IMR-90 (cell line): ENCODE measurements at places on chromosomes 2 and 18. TPM values are rescaled to one million over a fixed set of nuclear protein-coding genes. Genes with fewer than 3 reads are reported as not detected.

DNA sequence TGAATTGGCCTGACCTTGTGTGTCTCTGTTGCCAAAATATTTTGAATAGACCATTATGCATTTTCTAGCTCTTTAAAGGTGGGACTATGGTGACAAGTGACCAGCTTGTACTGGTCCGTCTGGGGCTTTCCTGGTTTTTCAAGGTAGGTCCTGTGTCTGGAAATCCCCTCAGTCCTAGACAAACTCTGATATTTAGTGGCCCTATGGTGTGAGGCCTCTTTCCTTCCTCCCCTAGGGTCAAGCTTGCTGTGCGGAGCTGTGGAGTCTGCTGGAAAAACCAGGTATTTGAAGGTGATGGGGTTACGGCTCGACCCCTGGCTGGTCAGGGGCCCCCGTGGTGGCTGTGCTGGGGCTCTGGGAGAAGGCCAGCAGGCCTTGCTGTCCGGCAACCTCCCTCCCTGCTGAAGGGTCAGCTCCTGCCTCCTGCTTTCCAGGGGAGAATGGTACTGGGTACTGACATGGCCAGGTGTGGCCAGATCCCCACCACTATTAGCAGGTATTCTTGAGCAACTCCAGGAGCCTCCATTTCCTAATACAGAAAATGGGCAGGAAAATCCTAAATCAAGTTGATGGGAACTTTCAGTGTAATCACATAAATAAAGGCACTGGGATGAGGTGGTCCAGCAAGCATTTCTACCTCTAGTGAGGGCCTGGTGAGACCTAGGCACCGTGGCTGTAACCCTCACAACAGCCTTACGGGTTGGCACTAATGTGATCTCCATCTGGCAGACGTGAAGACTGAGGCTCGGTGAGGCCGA lies 86.2 kb upstream of the HS6ST1 start:
- no peak for DNase-seq

GRCh38 chr2:65392609-65393008 lies 39.8 kb downstream of the SPRED2 start:
- no peak for DNase-seq

GRCh38 chr18:57951999-57952774 lies 91.8 kb upstream of the NEDD4L start:
- DNase-seq = no peak

GRCh38 chr18:59300676-59301285 lies 17.7 kb downstream of the CPLX4 start:
- DNase-seq = no peak

Gene SH3RF3
- 3.4 and 3.9 TPM in 2 replicates for total RNA-seq

Gene SCN3A
- total RNA-seq = 0.90 and 1.4 TPM in 2 replicates

Gene MYOM1
- under 0.01 TPM in 2 replicates for total RNA-seq

Gene CNGA3
- under 0.01 TPM in 1 of 2 replicates, not detected in the other for total RNA-seq
